Prostate gland (tissue), 2 donors: ENCODE measurements at places on chromosomes 1 and 21. TPM values are rescaled to one million over a fixed set of nuclear protein-coding genes. Genes with fewer than 3 reads are reported as not detected.

The GLMN gene
- 9.5 TPM for total RNA-seq

The SETSIP gene
- total RNA-seq, result not detected

The MARK1 gene
- 20.9 TPM for total RNA-seq

The PRKAB2 gene
- total RNA-seq, result 14.0 TPM

The MEX3A gene
- total RNA-seq, result 3.3 TPM

The RNF186 gene
- total RNA-seq, result not detected

The TOR1AIP1 gene
- 81.7 TPM for total RNA-seq

The LCE1F gene
- total RNA-seq, result not detected

The CNR2 gene
- total RNA-seq, result not detected

The AZIN2 gene
- 16.0 TPM for total RNA-seq

The FBXO44 gene
- 51.2 TPM for total RNA-seq
